Tongue (tissue), 3 donors: ENCODE measurements at places on chromosomes 16 and 17.

DNA sequence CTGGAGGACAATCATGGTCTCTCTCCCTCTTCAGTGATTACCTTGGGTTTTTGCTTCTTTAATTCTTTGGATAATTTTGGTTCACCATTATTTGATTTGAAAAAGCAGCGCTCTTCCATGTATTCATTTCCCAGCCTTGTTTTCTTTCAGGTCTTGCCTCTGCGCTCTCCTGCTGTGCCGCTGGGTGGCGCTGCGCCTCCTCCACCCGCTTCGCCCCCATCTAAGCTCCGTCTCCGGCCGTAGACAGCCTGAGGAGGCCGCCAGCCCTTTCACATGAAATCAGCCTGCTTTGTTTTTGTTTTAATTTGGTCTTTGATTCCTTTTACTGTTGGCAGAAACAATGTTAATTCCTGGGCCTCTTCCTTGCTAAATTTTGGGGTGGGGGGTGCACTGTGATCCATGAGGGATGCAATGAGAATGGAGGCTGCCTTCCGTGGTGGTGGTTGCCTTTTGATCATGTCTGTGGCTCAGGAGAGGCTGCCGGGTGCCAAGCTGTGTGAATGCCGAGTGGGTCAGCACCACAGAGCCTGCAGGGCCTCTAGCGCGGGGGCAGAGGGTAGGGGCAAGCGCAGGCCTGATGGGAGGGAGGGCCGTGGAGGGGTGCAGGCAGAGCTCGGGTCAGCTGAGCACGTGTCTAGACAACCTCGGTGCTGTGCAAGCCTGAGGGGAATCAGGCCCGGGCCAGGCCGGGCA is 64.1 kb downstream of the PLD6 start:
- DNase-seq: peak; percentile 68

DNA sequence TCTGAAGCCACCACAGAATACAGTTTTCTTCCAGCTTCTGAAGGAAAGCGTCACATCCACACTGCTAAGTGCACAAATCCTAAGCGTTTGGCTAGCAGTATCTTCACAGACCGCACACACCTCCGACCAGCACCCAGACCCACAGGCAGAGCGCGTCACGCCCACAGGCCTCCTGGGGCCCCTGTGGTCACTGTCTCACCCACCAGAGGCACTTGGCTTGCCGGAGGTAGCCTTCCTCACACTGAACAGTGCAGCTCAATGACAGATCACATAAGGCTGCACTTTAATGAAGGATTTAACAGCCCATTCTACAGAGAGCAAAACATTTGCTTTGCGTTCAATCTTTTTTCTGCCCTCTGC is 21.2 kb downstream of the SPHK1 start:
- no peak for DNase-seq

DNA sequence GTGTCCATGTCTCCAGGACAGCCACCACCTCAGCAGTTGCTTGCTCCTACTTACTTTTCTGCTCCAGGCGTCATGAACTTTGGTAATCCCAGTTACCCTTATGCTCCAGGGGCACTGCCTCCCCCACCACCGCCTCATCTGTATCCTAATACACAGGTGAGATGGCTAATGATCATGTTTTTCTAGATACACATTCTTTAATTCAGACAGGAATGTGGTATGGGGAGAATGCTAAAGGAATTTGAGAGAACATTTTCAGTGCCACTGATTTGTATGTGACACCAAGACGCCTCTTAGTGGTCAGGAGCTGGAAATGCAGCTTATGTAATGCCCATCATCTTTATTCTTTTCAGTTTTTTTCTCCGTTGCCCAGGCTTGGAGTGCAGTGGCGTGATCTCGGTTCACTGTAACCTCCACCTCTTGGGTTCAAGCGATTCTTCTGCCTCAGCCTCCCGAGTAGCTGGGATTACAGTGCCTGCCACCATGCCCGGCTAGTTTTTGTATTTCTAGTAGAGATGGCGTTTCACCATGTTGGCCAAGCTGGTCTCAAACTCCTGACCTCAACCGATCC is 8.9 kb upstream of the RAPGEFL1 start:
- DNase-seq: peak; percentile 74

DNA sequence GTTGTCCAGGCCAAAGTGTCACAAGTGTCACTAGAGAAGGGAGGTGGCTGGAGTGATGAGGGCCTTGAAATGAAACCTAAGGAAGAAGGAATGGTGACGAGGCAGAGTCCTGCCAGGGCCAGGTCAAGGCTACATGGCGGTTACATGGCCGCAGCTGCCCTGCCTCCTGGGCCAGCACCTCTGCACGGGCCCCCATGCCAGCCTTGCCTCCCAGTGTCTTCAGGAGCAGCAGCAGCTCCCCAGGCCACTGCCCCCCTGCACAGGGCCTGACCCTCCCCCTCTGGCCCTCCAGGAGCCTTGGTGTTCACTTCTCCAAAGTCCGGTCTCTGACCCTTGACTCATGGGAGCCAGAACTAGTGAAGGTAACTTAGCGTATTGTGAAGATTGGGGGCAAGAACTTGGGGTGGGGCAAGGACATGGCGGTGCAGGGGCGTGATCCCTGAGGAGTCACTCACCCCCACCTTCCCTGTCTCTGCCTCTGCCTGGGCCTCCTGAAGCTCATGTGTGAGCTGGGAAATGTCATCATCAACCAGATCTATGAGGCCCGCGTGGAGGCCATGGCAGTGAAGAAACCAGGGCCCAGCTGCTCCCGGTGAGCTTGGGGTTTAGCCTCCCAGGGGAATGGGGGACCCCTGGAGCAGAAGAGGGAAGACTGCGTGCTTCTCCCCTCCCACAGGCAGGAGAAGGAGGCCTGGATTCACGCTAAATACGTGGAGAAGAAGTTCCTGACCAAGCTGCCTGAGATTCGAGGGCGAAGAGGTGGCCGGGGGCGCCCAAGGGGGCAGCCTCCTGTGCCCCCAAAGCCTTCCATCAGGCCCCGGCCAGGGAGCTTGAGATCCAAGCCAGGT is 4.1 kb upstream of the KCTD11 start:
- no peak for DNase-seq

- DNase-seq: no peak
Measured at GRCh38 chr17:82297280-82297713, 20.1 kb downstream of the CD7 start.

DNA sequence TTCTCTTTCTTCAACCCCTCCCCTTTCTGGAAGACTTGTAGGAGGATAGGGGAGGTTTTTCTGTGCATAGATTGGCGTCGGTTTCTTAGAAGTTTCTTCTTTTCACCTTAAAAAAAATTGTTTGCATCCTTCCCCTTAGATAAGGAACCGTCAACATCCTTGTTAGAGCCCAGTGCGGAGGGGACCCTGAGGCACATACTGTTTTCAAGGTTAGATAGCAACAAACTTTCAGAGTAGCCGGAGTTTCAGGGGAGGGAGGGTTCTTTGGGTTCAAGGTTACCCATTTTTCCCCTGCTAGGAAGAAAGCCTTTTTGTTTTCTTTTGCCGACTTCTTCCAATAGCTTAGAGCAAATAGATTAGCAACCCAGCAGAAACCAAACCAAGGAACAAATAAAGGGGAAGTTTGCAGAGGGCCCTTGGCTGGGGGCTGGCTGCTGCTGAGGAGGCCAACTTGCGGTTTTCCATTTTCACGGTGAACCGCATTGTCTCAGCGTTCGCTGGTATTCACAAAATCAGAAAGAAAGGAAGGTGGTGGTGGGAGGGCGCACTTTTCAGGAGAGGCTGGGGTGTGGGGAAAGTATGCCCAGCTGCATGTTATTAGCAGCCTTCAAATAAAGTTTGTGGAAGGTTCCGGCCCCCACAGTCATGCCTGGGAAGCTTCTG is 28.8 kb downstream of the MSI2 start:
- DNase-seq: no peak

DNA sequence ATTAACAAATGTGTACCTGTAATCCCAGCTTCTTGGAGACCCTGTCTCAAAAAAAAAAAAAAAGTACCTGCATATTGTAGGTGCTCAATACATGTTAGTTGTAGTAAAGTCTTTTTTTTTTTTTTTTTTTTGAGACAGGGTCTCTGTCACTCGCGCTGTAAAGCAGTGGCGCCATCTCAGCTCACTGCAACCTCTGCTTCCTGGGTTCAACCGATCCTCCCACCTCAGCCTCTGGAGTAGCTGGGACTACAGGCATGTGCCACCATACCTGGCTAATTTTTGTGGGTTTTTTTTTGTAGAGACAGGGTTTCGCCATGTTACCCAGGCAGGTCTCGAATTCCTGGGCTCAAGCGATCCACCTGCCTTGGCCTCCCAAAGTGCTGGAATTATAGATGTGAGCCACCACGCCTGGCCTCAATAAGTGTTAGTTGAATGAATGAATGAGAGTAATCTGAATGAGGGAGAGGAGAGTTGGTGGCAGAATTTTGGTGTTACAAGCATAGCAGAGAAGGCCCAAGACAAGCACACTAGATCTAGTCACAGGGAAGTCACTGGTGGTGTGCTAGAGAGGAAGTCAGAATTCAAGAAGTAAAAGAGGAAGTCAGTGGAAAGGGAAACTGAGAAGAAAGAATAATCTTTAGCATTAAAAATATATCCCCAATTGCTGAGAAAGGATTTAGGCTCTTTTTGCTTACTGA is 9.4 kb upstream of the MYL4 start:
- no peak for DNase-seq

GRCh38 chr17:35238821-35239220 is 4.1 kb upstream of the SLFN5 start:
- no peak for DNase-seq

- DNase-seq: no peak
Measured at GRCh38 chr17:2172999-2173398, 118.1 kb downstream of the HIC1 start.

- no peak for DNase-seq
Measured at GRCh38 chr17:35641032-35641431, 53.9 kb downstream of the AP2B1 start.

DNA sequence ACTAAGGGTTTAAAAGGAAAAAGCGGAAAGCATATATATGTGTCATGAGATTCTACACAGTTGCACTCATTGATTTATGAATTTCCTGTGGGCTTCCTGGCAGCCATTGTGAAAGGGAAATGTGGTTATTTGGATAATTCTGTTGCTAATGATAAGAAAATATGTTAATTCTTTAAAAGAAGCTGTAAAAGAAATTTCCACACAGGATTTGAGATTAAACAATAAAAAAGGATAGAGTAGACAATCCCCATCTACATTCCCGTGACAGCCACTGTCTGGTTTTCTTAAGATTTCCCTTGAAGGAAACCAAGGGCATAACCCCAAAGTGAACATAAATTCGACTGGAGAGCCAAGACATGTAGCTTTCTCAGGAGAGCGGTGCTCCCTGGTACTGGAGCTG is 397.5 kb downstream of the CPPED1 start:
- DNase-seq: no peak

- no peak for DNase-seq
Measured at GRCh38 chr16:4383591-4384444, 12.2 kb downstream of the VASN start.

GRCh38 chr17:82031885-82032627 is 578 bp downstream of the RAC3 start:
- no peak for DNase-seq

- DNase-seq: no peak
Measured at GRCh38 chr17:78794864-78795640, 13.0 kb upstream of the CYTH1 start.

GRCh38 chr17:48626245-48627117 is at the start of gene HOXB9:
TSS of gene HOXB9 (minus strand) at chr17:48626358. CDS start at chr17:48626269, 89 bp downstream.
- no peak for DNase-seq

GRCh38 chr17:28334666-28335200 is 539 bp downstream of the IFT20 start:
- no peak for DNase-seq

DNA sequence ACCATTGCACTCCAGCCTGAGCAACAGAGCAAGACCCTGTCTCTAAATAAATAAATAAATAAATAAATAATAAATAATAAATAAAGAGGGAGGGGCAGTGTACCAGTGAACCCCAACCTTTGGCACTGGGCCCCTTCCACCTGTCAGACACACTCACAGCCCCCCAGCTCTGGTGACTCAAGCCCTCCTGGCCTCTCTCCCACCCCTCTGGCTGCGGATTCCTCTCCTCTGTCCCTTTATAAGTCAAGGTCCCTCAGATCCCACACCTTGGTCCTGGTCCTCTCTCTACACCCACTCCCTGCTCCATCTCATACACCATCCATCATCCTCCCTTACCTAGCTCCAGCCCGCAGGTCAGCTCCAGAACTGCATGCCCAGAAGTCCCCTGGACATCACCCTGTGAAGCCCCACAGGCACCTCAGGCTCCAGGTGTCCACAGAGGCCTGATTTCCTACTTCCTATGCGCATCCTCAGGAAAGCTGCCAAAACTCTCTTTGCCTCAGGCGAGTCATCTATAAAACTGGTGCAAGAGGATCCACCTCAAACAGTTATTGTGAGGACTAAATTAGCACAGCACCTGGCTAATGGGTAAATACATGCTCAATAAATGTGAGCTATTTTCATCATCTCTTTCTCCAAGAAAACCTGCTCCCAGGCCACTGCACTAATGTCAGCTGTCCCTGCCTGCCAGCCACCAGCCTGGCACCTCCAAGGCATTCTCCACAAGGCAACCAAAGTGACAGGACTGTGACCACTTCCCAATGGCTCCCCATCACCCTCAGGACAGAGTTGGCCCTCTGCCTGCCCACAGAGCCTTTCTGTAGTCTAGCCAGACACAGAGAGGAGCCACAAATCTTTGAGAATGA is 46.8 kb downstream of the BEAN1 start:
- no peak for DNase-seq

- no peak for DNase-seq
Measured at GRCh38 chr16:23229714-23230113, 47.2 kb downstream of the SCNN1G start.

GRCh38 chr17:14815079-14815478 is 450.0 kb downstream of the PMP22 start:
- DNase-seq: no peak

DNA sequence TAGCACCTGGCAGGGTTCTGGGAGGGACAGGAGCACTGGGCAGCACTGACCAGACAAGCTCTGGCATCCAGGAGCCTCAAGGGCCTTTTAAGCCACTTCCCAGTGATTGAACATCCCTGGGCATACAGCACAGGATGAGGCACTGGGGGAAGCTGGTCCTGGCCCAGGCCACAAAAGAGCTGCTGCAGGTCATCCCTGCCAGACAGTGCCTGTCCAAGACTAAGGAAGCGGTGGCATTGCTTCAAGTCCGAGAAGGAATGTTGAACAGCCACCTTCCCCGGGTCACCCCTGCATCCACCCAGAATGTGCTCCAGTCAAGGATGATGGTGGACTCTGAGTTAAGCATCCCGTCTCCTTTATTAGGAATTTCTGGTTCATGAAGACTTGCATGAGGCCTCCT is 1.2 kb upstream of the OSBPL7 start:
- DNase-seq: no peak

DNA sequence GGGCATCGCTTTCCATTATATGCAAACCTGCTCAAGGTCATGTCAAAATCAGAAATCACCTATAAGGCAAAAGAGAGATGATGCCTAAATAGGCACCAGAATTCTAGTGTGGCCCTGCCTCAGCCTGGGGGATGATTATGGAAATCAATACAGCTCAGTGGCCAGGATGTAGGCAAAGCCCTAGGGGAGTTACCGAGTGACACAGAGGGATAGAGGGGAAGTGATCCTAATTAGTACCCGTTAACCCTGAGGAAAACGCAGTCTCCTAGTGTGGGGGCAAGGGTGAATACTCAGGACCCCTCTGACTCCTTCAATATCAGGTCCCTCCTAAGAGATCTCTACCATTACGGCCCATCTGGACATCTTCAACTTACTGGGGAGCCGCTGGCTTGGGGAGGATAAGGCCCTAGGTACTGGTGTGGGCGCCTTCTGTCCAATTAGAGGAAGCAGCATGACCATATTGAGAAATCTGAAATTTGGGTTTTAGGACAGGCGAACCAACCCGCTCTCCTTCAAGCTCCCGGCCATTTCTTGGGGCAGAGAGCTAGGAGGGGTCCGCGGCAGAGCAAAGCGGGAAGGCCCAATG is 725 bp downstream of the NT5C3B start:
- DNase-seq: peak; percentile 24
